Gastrocnemius medialis (tissue), 4 donors: ENCODE measurements at places on chromosomes 3 and 15.

DNA sequence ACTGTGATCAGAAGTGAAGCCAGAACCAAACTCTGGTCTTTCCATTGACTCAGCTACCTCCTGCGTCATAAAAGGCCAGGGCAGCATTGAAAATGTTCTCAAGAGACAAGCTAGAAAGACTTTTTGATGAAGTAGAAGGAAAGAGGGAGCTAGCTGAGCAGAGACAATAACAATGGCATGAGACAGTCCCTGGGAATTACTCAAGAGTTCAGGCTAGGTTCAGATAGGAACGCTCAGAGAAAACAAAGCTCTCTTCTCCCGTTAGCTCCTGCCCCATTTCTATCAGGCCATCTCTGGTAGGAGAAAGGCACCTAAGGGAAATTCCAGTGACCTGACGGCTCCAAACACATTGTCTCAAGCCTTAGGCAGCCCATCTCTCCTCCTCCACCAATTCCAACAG lies 7.0 kb upstream of the OXTR start:
- DNase-seq = no peak

- no peak for DNase-seq
Measured at GRCh38 chr15:79494963-79495755, 63.0 kb downstream of the MINAR1 start.

GRCh38 chr3:16176391-16177030 lies 2.0 kb downstream of the GALNT15 start:
- DNase-seq = no peak

- no peak for DNase-seq
Measured at GRCh38 chr3:1600206-1600605, 498.5 kb upstream of the CNTN4 start.

DNA sequence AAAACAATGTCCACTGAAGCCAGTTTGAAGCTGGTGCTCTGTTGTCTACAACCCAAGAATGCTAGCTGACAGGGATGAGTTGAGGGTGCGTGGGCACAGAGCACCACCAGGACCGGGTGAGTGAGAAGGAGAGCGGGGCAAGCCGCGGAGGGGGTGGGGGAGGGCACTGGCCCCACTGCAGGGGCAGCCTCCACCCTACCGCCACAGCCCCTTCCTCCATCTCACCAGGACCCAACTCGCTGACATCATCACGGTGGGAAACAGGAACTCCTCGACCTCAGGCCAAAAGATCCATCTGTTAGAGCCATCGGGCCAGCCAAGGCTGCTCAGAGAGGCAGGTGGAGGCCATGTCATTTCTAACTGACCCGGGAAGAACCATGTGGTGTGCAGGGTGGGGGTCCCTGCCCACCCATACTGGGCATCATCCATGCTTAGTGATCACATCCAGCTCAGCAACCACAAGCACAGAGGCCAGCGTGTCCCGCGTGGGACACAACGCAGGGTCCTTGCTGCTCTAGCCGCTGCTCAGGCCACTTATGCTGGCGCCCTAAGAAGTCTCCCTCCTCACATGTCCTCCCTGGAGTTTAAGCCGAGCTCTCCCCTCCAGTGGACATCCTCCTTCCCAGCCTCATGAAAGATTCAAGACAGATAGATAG lies 57.6 kb upstream of the GATA2 start:
- no peak for DNase-seq

DNA sequence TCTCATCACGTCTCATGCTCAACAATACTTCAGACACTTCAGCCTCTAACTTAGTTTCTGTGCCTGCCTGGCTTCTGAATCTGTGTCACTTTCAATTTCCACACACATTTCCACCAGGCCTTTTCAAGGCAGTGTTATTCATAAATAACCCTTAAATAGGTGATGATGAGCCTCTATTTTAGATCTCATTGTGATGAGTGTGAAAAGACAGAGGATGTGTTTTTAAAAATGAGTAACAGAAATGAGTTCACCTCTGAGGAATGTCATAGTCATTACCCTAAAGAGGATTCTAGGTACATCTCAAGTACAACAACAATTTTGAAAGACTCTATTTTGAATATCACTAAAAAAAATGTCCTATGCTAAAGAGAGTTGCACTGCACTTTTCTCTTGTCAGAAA lies 64.6 kb downstream of the STAC start:
- no peak for DNase-seq

GRCh38 chr3:159584421-159584820 lies 404.2 kb upstream of the IL12A start:
- no peak for DNase-seq

GRCh38 chr15:41160639-41161315 lies 44.7 kb upstream of the INO80 start:
- no peak for DNase-seq

DNA sequence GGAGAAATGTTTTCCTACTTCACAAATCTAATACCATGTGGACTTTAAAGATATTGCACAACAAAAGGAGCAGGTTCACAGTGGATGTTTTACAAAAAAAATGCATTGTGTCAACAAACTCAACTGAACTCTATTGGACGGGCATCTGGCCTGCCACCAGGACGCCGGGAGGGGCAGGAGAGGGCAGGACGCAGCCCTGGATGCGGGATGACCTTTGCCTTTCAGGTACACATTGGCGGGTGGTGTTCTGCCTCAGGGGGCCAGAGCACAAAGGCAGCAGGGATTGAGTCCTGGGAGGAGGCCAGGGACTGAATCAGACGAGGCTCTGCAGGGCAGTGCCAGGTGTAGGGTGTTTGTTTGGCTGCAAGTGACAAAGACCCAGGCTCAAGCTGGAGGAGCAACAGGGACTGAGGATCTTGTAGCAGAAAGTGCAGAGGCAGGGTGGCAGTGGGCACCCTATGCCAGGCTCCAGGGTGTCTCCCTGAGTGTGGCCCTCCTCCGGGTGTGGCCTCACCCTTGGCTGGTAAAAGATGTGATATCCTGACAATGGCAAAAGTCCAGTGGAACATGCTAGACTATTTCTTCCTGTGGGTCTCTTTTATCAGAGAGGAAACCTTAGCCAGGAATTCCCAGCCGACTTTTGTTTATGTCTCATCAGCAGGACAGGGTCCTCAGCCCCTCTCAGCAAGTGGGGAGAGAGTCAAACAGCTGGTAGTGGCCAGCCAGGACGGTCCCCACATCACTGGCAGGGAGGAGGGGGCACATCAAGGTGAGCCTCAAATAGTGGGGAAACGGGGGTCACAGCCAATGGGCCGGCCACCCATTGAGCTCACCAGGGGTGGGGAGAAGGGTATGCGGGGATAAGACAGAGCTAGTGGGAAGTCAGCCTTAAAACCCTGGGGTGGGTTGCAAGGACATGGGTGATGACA lies 29.7 kb upstream of the KLF13 start:
- DNase-seq = peak; percentile 11

DNA sequence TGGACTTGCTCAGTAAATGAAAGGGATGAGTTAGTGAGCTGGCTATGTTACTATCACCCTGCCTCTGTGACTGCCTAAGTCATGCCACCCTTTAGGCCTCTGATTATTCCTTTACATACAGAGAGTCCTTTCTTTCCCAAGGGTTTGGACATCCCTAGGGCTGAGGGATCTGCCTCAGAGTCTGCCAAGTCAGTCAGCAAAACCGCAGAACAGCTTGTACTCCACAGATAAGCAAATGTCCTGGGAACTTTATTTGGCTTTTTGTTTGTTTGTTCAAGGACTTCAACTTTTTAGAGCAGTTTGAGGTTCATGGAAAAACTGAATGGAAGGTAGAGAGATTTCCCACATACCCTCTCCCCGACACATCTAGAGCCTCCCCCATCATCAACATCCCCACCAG lies 82.6 kb upstream of the TRIM42 start:
- DNase-seq = no peak

- DNase-seq = no peak
Measured at GRCh38 chr3:161148832-161149475, 43.8 kb upstream of the B3GALNT1 start.

- no peak for DNase-seq
Measured at GRCh38 chr3:113330742-113331141, 110.6 kb downstream of the CFAP44 start.

GRCh38 chr3:57696801-57697321 lies 4.0 kb upstream of the DENND6A start:
- peak; percentile 82 for DNase-seq

- DNase-seq = no peak
Measured at GRCh38 chr3:5071061-5071460, 51.0 kb upstream of the ARL8B start.

- no peak for DNase-seq
Measured at GRCh38 chr3:73804204-73804603, 179.5 kb upstream of the PDZRN3 start.
